ENCODE measurements at places on chromosomes 2 and 18. TPM values are rescaled to one million over a fixed set of nuclear protein-coding genes. Genes with fewer than 3 reads are reported as not detected.

The DHRS9 gene
- total RNA-seq: not detected

The NCKAP5 gene
- under 0.01 TPM for total RNA-seq

The KIF1A gene
- total RNA-seq: under 0.01 TPM

The PKDCC gene
- total RNA-seq: 1.5 TPM

The DQX1 gene
- not detected for total RNA-seq

The SERPINB8 gene
- total RNA-seq: 8.5 TPM

The CTAGE1 gene
- not detected for total RNA-seq

The RESP18 gene
- total RNA-seq: not detected

The ARHGAP25 gene
- 8.9 TPM for total RNA-seq

Data from lung microvascular endothelial cell (primary cell).